ENCODE measurements at places on chromosomes 1 and 21. TPM values are rescaled to one million over a fixed set of nuclear protein-coding genes. Genes with fewer than 3 reads are reported as not detected.

The PHLDA3 gene
- 75.4 TPM for total RNA-seq

The CDK18 gene
- 28.6 TPM for total RNA-seq

The CHRM3 gene
- total RNA-seq = 0.49 TPM

The LRRC39 gene
- 1.8 TPM for total RNA-seq

The F13B gene
- not detected for total RNA-seq

All from ureter (tissue), 1 donor.